M059J (cell line): ENCODE measurements at places on chromosomes 7 and 10. TPM values are rescaled to one million over a fixed set of nuclear protein-coding genes. Genes with fewer than 3 reads are reported as not detected.

NODAL gene
- not detected in 2 replicates for total RNA-seq

DNA sequence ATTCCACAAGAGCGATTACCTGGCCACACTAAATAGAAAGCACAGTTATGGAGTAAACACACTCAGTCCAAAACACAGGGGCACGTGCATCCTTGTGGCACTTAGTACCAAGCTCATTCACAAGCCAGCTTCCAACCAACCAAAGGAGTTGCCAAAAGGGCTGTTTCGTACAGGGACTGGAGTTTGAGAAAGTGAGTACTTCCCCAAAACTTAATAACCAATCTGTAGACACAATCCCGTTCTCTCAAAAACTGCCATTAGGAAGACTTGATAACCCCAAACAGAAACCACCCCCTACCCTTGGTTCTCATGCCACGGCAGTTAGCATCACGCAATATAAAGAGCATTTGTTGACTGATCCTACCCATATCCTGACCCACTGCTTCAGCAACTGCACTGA is 166.2 kb upstream of the ASAH2 start:
- DNase-seq, result peak; percentile 17

STRIP2 gene
- total RNA-seq, result 7.8 and 12.1 TPM in 2 replicates

- DNase-seq, result no peak
These were observed 31.0 kb downstream of the CHST15 start for GRCh38 chr10:124062390-124062789.

- DNase-seq, result no peak
These were observed 6.3 kb upstream of the C10orf71 start for GRCh38 chr10:49292565-49293207.

GRCh38 chr10:101686133-101686925 is 8.6 kb downstream of the FBXW4 start:
- peak; percentile 75 for DNase-seq

DNA sequence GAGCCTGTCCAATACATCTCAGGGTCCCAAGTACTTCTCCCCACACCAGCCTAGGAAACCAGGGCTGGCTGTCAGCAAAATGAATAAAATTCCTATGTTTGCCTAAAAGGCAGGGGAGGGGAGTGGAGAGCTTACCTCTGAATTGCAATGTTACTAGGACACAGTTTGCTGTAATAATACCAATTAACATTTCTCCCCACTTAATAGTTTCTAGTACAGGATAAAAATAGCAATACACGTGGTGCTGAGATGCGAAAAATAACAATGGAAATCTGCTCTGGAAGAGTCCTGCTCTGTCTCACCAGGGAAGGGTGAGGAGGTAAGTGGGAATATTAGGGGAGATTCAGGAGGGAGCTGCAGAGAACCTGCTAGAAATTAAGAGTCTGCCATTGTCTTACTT is 112.3 kb downstream of the PLXNA4 start:
- DNase-seq, result no peak

GRCh38 chr10:22723343-22723779 is 9.0 kb upstream of the PIP4K2A start:
- DNase-seq, result no peak

DNA sequence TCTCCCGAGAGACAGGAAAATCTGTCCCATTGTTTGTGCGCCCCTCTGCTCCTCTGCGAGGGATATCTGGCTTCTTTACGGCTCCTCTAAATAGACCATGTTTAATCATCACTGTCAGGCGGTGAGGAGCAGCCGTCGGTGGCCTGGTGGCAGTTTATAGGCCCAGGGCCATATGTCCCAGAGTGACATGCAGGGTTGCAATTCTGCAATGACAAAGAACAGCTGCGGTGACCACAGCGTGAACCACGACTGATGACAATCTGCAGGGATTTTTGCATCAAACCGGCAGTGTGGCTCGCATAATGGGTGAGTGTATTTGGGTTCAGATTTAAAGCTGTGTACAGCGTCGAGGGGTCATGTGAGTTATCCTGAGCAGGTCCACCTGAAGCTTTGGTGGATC is 41.5 kb downstream of the GATA3 start:
- no peak for DNase-seq

- no peak for DNase-seq
These were observed 99.1 kb downstream of the CCDC71L start for GRCh38 chr7:106561666-106562411.

DNA sequence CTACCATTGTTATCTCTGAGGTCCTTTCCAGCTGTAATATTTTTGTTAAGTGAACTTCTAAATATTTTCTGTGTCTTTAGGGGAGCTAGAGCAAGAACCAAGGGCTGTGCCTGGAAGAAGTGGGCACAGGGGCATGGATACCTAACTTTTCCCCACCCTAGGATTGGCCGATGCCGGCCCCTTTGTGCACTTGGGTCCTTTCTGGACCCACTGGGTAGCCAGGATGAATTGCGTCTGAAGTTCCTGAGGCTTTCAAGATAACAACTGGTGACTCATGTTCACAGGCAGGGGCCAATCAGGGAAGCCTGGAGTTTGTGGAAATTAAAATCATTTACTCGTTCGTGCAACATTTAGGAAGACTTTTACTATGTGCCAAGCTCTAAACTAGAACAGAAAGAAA is 758 bp downstream of the DPCD start:
- DNase-seq, result peak; percentile 34

GRCh38 chr10:121063744-121064143 is 212.6 kb downstream of the WDR11 start:
- no peak for DNase-seq

GRCh38 chr10:78742730-78743615 is 325.8 kb upstream of the ZMIZ1 start:
- no peak for DNase-seq

DNA sequence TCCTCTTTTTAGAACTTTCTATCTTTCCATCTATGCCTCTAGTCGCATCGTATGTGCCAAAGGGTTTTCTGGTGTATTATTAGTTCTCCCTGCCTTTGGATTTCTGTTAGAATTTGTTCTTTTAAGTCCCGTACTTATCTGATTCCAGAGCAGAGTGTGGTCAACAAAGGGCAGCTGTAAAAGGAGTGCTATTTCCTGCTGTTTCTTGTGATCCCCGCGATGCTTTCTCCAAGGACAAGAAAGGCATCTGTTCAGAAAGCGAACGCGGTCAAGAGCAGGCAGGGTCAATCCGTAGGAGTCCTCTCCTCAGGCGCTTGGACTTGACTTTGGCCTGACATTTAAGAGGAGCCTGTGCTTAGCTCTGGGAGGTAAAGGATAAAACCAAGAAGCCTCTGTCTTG is 1152.1 kb upstream of the AUTS2 start:
- peak; percentile 40 for DNase-seq
